ENCODE measurements at places on chromosomes 1 and 21.
A peak's percentile ranks its signal among the peaks of the same experiment; 100 is the strongest.

DNA sequence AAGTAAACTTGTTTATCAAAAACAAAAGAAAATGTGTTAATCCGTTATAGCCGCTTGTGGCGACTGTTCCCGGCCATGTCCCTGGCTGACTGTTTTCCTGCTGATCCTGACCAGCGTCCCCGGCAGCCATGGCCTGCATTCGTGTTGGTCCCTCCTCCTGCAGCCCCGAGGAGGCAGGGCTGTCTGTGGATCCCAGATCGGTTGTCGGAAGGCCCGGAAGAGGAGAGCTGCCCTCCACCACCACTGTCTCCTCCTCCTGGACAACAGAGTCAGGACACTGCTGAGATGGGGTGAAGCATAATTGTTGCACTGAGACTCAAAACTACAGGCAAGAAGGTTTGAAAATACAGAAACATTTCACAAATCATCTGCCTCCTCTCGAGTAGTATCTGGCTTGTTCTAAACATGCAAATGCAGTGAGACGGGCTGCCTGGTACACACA is 3.6 kb upstream of the MXRA8 start:
- peak; percentile 92 for DNase-seq

DNA sequence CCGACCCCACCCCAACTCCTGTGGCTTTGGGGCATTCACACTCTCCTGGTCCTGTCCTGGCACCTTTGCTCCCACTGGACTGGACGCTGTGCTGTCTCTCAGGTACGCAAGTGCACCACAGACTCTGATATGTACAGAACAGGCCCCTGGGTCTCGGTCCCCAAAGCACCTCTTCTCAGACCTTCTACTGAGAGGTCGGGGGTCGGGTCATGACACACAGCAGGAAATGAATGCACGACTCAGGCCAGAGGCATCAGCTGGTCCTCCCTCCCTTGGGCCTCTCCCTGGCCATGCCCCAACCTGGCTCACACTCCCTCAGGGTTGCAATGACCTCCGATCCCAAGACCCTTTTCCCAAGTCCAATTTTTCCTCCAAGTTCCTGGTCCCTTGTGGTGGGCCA is 1.8 kb upstream of the KRTAP10-12 start:
- no peak for DNase-seq

DNA sequence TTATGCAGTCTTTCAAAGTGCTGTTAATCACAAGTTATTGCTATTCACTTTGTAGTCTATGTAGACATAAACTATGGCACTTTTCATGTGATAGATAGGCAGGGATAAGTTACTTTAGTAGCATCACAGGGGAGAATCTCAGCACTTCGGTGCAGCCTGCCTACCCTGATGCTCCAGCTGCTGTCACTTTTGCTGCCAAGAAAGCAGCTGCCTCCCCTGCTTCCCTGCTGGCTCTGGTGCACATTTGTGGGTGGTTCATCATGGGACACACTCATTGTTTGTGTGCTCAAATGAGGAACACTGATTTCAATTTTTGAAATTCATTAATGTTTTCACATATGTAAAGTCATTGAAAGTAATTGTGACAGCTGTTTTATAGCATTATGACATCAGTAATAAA is 272.6 kb downstream of the S1PR1 start:
- DNase-seq, result no peak

DNA sequence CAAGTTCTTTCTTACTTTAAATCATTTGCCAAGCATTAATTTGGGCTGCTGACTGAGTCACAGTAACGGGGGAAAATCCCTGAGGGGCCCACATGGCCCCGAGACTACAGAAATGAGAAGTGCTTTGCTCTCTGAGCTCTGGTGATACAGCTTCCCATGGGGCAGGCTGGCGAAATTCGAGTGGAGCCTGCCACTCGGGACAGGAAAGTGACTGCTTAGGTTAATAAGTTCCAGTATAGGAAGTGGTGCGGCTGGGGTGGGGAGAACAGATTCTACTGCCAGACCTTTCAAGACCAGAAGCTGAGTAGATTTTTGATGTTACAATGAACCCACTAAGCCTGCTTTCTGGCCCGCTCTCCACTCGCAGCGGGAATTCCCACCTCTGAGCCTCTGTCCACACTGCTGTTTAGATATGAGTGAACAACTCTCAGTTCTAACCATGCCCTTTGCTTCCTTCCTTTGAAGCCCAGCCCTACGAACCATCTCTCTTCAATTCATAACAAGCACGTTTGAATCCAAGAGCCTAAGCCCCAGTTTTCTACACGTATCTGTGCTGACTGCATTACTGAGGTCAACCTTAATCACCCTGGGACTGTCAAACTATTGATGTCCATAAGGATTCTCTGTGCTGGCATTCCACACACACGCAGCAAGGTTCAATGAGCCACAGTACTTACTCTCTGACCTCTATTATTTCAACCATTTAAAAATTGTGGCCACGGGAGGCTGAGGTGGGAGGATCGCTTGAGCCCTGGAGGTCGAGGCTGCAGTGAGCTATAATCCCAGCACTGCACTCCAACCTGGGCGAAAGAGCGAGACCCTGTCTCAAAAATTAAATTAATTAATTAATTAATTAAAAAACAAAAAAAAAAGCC is 9.6 kb downstream of the ZBTB17 start:
- DNase-seq, result peak; percentile 55

DNA sequence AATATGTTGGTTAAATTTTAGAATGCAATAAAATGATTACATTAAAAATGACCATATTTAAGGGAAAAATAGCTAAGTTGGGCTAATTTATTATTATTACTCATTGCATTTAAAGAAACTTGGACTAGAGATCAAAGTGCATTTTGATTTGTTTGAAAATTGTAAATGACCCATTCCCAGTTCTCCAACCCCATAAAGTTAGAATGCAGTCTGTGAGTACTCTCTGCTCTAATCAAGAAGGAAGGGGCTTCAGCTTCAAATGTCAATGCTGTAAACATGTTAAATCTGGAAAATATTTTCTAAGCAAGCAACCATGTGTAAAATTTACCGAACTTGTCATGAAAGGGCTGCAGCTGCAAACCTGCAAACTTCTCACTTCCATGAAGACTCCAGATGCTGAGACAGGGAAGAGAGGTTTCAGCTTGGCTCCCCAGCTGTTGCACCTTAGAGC is 232.7 kb downstream of the TTLL7 start:
- no peak for DNase-seq

GRCh38 chr1:53373246-53373645 is 45.4 kb upstream of the LRP8 start:
- no peak for DNase-seq

GRCh38 chr1:14487671-14488070 is 110.8 kb upstream of the KAZN start:
- DNase-seq, result no peak

DNA sequence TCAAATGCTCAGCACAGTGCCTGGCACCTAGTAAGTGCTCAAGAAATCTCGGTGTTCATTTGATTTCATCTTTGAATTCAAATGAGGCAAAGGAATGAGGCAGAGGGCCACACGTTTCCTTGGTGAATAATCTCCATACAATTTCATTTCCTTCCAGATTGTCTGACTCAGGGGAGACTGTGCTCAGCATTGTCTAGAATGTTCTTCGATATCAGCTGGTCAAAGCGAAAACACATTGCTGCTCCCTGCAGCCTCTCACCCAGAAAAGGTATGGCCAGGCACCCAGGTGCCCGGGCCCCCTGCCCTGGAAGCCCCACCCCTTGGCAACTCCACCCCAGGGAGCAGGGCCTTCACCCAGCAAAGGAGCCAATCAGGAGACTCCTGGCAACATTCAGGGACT is 55.8 kb downstream of the FBXO2 start:
- DNase-seq, result peak; percentile 4

Measured in choroid plexus epithelial cell (primary cell).